ENCODE measurements at places on chromosomes 1 and 21.

- DNase-seq: no peak
Observed at GRCh38 chr1:215780139-215780538, 213.0 kb downstream of the KCTD3 start.

- DNase-seq: no peak
Observed at GRCh38 chr1:163772246-163772645, 450.5 kb downstream of the NUF2 start.

DNA sequence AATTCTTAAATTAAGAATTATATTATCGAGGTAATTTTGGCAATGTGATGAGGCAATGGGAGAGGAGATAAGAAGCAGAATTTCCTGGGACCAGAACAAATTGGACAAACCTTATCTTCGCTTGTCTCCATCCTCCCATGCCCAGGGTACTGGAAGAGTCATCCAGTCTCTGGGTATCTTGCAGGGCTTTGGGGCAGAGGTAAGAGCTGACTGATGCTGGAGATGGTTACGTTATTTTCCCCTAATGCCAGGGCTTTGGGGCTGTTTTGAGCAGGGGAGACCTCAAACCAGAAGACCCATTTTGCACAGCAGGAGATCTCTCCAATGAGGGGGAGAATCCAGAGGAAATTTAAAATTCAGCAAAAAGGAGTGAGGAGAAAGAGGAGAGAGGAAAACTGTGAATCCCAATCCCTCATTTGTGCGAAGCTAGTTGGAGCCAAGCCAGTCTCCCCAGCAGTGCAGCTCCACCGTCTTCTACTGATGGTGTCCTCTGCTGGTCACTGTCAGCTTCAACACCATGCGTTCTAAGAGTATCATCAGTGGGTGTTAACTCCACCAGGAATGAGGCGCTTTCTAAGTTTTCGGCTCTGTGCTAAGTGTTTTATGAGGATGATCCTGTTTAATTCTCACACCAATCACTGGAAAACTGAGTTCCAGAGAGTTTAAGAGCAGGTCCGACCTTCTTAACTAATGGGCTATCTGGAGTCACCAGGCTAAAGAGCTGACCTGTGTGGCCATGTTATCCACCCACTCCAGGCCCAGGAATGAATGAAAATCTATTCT lies 86.8 kb upstream of the CD34 start:
- no peak for DNase-seq

GRCh38 chr1:23290836-23291565 lies 53.1 kb downstream of the HNRNPR start:
- DNase-seq: no peak

- DNase-seq: no peak
Observed at GRCh38 chr1:58238846-58239245, 307.7 kb downstream of the OMA1 start.

DNA sequence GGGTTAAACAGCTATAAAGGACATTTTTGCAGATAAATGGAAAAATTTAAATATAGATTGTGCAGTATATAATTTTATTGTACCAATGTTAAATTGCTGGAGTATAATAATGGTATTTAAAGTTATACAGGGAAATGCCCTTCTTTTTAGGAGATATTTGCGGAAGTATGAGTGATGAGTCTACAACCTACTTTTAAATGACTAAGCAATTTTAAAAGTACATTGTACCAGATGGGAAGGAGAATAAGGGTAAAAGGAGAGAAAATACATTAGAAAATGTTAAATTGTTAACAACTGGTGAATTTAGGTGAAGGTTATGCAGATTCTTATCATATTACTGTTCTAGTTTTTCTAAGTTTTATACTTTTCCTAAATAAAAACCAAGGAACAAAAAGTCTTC lies 91.8 kb downstream of the ZZZ3 start:
- no peak for DNase-seq

DNA sequence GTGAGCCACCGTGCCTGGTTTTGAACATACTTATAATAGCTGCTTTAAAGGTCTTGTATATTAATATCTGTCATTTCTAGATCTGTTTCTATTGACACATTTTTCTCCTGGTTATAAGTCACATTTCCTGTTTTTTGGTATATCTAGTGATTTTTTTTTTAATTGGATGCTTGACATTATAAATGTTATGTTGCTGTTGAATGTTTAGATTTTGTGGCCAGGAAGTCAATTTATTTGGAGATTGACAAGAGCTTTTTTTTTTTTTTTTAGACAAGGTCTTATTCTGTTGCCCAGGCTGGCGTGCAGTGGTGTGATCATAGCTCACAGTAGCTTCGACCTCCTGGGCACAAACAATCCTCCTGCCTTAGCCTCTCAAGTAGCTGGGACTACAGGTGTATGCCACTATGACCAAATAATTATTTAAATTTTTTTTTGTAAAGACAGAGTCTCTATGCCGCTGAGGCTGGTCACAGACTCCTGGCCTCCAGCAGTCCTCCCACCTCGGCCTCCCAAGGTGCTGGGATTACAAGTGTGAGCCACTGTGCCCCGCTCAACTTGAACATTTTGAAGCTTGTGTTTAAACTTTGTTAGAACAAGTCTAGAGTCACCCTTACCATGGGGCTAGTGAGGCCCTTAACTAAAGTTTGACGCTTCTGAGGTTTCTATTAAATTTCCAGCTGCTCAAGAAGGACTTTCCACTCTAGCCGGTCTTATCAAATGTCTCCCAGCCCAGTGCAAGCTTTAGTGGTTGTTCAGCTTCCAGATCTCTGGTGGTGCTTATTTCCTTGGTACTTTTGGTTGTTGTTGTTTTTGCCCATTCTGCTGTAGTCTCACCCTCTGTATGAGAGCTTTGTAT lies 8.6 kb upstream of the CHI3L2 start:
- no peak for DNase-seq

- no peak for DNase-seq
Observed at GRCh38 chr1:203346060-203346768, 4.7 kb downstream of the FMOD start.

DNA sequence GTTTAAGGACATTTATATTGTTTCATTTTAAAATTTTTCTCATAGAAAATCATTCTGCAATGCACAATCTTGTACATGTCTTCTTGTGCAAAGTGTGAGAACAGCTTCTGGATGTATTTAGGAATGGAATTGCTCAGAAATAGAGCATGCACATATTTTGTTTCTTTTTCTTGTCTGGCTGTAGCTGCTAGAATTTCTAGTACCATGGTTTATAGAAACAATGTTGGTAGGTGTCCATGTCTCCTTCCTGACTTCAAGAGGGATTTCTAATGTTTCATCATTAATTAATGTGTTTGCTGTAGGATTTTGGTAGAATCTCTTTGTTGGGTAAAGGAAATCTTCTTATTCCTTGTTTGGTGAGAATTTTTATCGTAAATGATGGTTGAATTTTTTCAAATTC lies 99.0 kb downstream of the RYR2 start:
- DNase-seq: no peak

DNA sequence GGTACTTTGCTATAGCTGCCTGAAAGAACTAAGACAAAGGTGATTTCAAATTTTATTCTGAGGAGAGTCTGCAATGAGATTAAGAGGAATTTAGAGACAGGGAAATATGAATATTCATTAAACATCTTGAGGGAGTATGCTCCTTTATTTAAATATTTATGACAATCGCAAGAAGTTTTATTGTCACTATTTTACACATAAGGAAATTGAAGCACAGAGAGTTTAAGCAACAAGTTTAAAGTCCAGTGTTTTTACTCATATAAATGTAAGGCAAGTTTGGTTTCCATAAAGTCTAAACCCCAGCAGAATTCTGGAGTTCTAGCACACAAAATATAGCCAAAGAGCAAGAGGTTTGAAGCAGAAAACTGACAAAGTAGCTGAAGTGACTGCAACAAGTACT lies 49.3 kb upstream of the SAMSN1 start:
- DNase-seq: no peak

- no peak for DNase-seq
Observed at GRCh38 chr1:197738927-197739326, 36.4 kb downstream of the DENND1B start.

GRCh38 chr1:117670976-117671780 lies 65.3 kb downstream of the TENT5C start:
- DNase-seq: no peak

- no peak for DNase-seq
Observed at GRCh38 chr1:246139745-246140182, 367.3 kb downstream of the SMYD3 start.

DNA sequence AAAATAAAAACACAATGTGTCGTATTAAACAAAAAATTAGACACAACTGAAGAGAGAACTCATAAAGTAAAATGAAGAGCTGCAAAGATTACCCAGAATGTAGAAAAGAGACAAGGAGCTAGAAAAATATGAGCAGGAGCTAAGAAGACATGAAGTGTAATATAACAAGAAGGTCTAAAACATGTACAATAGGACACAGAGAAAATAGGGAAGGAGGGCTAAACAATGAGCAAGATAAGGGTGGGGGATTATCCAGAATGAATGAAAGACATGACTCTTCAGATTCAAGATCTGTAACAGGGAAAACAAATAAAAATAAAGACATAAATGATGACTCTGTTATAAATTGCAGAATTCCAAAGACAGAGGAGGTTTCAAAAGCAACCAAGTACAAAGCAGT lies 38.3 kb downstream of the PRDM15 start:
- no peak for DNase-seq

DNA sequence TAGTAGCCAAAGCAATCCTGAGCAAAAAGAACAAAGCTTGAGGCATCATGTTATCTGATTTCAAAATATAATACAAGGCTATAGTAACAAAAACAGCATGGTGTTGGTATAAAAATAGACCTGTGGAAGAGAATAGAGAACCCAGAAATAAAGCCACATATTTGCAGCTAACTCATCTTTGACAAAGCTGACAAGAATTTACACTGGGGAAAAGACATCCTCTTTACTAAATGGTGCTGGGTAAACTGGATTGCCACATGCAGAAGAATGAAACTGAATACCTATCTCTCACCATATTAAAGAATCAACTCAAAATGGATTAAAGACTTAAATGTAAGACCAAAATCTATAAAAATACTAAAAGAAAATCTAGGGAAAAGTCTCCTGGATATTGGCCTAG lies 59.5 kb upstream of the CD55 start:
- DNase-seq: no peak

DNA sequence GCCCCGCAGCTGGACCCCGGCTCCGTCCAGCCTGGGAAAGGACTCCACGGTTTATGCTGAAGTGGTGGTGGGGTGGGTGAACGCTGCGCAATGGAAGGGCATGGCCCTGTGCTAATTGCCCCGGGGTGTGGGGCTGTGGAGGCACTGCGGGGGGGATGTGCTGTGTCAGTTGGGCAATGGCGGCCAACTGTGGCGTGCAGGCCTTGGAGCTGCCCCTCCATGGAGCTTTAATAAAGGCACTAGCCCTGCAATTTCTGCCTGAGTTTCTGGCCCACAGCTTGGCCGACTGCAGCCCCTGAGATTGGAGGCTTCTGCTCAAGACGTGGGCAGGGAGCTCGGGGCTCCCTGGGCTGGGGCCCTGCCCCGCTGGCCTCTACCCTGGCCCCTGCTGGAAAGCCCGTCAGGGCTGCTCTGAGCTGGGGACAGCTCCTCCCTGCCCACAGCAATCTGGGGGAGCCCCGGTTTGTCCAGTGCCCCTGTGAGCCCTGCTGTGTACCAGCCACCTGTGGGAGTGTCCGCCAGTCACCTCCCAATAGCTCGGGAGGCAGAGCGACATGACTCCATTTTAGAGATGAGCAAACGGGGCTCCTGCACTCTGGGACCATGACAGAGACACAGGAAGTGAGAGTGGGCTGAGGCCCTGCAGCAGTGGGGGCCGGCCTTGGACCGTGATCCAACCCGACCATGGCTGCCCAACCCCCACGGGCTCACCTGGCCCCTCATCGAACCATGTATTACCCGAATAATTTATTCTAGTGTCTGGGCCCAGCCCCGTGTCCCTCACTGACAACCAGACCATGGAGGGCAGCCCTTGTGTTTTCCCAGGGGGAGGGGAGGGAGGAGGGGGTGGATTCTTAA lies 8.7 kb upstream of the TNFRSF14 start:
- no peak for DNase-seq

GRCh38 chr1:67551375-67551774 lies 121.2 kb upstream of the SERBP1 start:
- DNase-seq: no peak

DNA sequence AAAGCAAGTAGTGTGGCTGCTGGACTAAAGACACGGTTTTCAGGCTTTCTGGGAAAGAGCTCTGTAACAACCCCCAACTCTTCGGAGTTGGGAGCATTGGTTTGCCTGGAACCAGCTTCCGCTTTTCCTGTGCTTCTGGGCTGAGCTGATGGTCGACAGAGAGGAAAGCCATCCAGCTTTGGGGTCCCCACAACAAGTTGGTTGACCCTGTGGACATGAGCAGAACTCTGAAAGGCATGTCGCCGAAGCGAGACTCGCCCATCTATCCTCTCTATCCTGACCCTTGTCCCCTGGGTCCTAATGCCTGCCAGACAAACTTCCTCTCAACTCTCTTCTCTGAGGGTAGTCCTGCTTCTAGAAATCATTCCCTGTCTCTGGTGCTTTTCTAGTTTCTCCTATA lies 31.9 kb upstream of the FCGR2A start:
- no peak for DNase-seq

All from mesenteric fat pad (tissue), 1 donor.